Anterior cingulate cortex (tissue), 58 donors: ENCODE measurements at places on chromosomes 12 and 14.

DNA sequence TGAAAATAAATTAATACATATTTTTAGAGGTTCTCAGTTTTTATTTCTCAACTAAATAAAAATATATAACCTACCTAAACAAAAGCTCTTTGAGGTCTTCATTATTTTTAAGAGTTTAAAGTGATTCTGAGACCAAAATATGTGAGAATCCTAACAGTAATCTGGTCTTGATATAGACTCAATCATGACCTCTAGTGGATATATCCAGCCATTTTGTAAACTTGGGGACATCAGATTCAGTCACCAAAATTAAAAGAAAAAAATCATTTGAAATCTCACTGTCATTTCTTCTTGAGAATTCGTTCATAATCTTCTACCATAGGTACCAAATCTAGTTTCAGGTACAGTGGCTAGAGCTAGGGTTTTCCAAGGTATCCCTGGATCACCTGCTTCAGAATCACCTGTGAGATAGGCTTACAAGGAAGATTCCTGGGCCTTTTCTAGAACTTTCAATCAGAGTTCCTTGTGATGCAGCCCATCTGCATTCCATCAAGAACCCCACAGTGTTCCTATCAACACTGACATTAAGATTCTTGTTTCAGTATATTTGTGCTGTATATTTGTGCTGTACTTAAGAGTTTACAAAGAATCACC is 214.9 kb downstream of the ADAMTS20 start:
- no peak for DNase-seq

DNA sequence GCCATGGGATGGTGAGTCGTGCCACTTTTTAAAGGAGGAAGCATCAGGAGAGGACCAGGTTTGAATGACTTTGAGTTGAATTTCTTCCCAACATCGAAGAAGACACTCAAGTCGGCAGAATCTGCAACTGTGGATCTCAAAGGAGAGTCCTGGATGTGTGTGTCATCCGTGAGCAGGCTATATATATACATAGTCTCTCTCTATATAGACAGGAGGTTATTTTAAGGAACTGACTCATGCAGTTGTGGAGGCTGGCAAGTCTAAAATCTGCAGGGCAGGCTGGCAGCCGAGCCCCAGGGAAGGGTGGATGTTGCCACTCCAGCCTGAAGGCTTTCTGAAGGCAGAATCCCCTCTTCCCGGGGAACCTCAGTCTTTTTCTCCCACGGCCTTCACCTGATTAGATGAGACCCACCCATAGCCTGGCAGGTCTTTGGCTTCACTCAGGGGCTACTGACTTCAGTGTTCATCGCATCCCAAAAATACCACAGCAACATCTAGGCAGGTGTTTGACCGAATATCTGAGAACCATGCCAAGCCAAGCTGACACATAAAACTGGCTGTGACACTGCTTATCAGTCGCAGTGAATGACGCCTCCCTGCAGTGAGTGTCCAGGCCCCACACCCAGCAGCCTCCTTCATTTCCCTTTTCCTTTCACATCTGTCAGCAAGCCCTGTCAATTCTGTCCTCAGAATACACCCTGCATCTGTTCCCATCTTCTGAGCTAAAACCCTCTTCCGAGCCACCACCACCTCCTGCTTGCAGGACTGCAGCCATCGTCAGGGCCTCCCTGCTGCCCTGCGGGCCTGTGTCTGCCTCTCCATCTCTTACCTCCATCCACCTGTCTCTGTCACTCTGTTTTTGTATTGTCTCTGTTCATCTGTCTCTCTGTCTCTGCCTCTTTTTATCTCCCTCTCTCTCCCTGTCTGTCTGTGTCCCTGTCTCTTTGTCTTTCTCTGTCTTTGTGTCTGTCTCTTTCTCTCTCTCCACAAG is 54.0 kb downstream of the ZNF664 start:
- DNase-seq = peak; percentile 17

DNA sequence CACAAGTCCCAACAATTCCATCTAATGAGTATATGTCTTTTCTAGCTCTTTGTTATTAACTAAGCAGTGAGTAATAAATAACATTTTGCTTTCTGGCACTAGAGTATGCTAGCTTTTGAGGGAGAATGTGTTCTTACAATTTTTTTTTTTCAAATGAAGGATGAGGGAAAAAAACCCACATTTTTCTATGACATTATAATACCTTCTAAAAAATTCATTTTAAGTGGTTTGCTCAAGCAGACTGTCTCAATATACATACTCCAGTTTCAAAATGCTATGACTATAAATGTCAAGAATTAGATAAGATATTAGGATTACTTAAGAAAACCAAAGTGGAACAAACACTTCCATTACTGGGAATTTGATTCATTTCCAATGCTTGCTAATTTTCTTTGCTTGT is 394.6 kb downstream of the C12orf75 start:
- DNase-seq = no peak

DNA sequence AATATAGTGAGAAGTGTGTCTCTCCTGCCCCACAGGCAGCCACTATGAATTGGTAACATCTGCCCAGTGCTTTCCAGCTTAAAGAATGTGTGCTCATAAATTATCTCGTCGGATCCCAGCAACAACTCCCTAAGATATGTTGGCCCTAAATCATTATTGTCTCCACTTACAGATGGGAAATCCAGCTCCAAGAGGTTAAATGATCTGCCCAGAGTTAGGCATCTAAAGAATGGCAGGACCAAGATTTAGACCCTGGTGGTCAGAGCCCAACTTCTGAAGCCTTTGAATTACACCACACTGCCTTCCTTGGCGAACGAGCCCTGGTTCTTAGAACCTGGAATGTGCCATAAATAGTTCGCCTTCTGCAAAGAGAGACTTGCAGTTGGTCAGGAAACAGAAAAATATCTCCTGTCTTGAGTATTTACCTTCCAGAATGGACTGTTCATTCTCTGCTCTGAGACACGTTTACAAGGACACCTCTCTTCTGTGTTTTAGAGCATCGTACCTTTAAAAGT is 20.1 kb upstream of the PLEK2 start:
- DNase-seq = no peak

DNA sequence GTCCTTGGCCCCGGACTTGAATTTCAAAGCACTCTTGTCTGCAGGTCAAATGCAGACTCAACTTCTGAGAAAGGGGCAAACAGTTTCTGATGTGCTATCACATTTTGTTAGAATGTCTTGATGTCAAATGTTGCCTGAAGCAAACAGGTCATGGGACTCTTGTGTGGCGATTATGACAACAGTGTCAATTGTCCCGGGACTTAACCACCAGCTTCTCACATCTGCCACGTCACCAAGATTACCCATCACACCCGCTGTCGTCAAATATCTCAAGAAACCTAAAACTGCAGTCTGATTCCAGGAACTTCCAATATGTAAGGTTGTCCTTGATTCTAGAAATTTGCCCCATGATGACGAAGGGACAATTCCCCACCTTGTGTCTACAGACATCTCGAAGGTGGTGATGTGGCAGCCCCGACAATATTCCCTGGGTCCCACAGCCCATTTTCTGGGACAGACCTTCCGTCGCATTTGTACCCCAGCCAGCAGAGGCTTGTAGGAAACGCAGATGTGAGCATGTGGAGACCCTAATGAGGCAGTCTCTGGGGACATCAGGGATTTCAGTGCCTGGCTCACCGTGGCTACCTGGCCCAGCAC is 21.3 kb downstream of the LRTM2 start:
- no peak for DNase-seq

GRCh38 chr14:71473843-71474242 is 458.4 kb upstream of the RGS6 start:
- DNase-seq = no peak

- no peak for DNase-seq
Observed at GRCh38 chr12:34233618-34234017, 211.3 kb downstream of the ALG10 start.

- no peak for DNase-seq
Observed at GRCh38 chr14:68376067-68376779, 416.6 kb downstream of the ZFP36L1 start.

DNA sequence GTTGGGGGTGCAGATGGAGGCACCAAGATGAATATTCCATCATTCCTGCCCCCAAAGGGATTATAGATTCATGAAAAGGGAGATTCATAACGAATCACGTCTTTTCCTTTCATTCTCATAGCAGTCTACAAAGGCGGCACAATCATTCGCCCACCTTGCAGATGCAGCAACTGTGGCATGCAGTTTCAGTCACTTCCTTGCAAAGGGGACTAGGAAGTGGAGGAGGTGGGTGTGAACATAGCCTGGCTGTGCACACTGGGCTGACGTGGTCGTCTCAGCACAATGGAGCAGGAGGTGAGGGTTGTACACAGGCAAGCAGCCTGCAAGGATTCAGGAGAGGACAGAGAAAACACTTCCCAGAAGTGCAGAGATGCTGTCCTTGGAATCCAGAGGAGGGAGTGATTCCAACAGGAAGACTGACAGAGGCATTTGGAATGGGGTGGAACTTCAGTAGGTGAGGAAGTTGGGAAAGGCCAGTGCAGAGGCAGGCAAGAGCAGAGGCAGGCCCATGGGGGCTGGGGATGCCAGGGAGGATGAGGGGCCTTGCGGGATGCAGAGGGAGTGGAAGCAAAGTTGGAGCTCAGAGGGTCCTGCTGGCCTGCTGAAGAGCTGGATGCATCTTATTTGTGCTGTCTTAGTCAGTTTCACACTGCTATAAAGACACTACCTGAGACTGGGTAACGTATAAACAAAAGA is 21.9 kb upstream of the PPP2R5C start:
- no peak for DNase-seq

- DNase-seq = no peak
Observed at GRCh38 chr12:67927324-67927723, 61.9 kb upstream of the IFNG-AS1 start.

GRCh38 chr14:105577314-105577861 is 51.0 kb downstream of the TMEM121 start:
- no peak for DNase-seq

- no peak for DNase-seq
Observed at GRCh38 chr12:120830966-120831365, 73.2 kb downstream of the SPPL3 start.

GRCh38 chr12:93785249-93786010 is 108.3 kb downstream of the CRADD start:
- no peak for DNase-seq
